ENCODE measurements at places on chromosomes 5 and 9.
A peak's percentile ranks its signal among the peaks of the same experiment; 100 is the strongest.

GRCh38 chr9:76403352-76403751, 9.1 kb upstream of the RFK start:
- DNase-seq = no peak

DNA sequence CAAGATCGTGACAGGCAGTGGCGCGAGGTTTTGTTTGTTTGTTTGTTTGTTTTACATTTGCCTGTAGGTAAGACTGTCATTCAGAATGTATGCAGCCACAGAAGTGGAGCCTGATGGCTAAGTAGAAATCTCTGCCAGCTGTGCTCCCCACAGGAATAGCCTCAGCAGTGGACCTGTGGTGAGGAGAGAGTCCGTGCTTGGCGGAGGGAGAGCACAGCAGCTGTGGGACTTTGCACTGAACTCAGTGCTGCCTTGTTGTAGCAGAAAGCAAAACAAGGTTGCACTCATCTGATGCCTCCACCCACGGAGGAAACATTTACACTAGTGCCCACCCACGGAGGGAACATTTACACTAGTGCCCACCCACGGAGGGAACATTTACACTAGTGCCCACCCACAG, 4.4 kb upstream of the ZNF782 start:
- no peak for DNase-seq

DNA sequence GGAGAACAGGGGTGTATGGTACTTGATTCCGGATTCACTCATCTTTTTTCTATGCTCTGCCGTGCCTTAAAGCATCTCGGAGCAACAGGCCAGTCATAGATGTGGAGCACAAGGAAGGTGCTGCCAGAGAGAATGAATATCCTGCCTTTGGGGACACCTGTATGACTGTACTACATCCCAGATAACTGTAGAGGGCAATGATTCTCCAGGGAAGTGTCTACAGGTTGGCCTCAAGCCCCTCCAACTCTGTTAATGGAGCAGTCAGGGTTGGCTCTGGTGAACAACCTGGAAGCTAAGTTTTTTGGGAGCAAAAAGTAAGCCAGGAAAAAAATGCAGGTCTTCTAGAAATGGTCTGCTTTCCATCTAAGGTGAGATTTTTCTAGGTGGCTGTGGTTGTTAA, 71.0 kb downstream of the NREP start:
- no peak for DNase-seq

- DNase-seq = no peak
These were observed 356.9 kb upstream of the WWC1 start for GRCh38 chr5:167934551-167934971.

- no peak for DNase-seq
These were observed 1236.6 kb downstream of the MAT2B start for GRCh38 chr5:164742025-164742424.

GRCh38 chr5:63820577-63820976, 141.7 kb downstream of the HTR1A start:
- no peak for DNase-seq

DNA sequence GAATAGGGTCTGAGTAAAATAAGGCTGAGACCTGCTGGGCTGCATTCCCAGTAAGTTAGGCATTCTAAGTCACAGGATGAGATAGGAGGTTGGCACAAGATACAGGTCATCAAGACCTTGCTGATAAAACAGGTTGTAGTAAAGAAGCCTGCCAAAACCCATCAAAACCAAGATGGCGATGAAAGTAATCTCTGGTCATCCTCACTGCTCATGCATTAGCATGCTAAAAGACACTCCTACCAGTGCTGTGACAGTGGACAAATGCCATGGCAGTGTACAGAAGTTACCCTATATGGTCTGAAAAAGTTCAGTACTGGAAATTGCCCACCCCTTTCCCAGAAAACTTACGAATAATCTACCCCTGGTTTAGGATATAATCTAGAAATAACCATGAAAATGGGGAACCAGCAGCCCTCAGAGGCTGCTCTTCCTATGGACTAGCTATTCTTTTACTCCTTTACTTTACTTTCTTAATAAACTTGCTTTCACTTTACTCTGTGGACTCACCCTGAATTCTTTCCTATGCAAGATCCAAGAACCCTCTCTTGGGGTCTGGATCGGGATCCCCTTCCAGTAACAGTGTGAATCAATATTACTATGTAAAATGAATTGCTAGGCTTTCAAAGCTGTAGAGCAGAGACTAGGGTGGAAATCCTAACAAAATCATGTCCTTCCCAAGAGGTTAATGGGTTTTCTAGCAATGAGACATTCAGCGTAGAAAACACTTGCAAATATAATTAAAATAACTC, 257.8 kb downstream of the KIAA0825 start:
- DNase-seq = no peak

DNA sequence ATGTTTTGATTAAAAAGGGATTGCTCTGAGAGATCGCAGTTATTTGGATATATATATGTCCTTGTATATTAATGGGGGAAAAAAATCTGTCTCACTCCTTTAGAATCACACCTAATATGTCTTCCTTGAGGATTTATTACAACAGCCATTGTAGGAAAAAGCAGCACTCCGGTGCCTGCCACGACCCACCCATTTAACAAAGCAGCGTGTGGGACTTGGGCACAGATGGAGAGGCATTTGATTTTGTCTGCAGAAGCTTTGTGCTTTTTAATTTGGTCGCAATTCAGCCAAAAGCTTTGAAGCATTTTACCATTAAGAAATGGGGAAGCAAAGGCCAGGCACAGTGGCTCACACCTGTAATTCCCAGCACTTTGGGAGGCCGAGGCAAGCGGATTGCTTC, 159.2 kb downstream of the SMARCA2 start:
- DNase-seq = no peak

DNA sequence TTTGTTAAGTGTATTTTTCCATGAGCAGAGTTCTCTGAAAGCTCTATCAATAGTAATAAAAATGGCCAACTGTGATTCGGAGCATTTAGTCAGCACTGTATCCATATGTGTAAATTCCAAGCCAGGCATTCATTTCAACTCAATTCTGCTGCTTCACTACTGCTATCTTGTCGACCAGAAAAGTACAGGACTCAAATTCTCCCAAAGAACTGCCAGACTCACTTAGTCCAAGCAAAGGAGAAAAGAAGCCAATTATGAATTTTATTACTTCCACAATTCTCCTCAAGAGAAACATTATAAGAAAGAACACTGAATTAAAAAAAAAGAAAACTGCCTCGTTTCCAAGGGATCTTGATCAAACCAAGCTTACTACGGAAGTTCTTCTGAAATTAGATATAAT, 906.3 kb upstream of the DMAC1 start:
- DNase-seq = no peak

DNA sequence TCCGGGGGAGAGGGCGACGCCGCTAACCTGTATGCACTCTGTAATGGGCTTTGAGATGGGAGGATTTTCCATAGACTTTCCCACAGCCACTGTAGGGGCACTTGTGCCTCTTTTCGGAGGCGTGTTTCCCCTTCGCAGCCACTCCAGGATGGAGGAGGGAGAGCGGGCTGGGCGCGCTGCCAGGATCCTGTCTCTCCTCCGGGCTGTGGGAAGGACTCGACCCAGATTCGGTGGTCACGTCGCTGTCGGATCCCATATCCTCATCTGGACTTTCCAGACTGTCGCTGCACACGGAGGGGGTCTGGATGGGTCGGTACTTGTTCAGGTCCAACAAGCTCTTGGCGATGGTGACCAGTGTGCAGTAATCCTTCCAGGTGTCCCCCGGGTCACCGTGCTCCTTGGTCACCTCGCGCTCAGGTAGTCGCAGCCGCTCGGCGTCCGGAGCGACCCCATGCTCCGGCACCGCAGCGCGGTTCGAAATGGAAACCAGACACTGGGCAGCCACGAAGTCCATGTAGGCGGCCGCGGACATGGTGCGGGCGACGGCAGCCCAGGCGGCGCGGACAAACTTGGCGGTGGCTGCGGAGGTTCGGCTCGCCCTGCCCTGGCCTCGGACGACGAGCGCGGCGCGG, 1.5 kb downstream of the KLF9 start:
- DNase-seq = peak; percentile 47

DNA sequence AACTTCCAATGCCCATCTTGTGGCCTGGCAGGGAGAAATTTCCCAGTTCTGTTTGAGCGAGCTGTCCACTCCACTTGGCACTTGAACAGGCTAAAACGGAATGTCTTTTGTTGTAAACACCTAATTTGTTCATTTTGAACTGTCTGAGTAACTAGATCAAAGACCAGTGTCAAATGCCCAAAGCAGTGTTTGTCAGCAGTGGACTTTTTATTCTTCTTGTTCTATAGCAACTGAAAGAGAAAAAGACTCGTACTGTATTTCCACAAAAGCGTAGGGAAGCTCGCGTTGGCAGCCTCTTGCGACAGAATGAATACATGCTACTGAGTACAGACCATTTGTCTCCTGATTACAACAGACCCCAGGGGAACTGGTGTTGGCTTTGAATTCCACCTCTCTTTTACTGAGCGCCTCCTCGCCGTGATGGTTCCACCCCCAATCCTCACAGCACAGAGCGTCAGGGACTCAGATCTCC, 601.8 kb upstream of the ZNF608 start:
- DNase-seq = no peak

- DNase-seq = no peak
These were observed 161.7 kb downstream of the RANBP17 start for GRCh38 chr5:171023508-171023907.

Data from NCI-H2171 (cell line).